Fibroblast of skin of scalp (primary cell): ENCODE measurements at places on chromosomes 4 and X.

DNA sequence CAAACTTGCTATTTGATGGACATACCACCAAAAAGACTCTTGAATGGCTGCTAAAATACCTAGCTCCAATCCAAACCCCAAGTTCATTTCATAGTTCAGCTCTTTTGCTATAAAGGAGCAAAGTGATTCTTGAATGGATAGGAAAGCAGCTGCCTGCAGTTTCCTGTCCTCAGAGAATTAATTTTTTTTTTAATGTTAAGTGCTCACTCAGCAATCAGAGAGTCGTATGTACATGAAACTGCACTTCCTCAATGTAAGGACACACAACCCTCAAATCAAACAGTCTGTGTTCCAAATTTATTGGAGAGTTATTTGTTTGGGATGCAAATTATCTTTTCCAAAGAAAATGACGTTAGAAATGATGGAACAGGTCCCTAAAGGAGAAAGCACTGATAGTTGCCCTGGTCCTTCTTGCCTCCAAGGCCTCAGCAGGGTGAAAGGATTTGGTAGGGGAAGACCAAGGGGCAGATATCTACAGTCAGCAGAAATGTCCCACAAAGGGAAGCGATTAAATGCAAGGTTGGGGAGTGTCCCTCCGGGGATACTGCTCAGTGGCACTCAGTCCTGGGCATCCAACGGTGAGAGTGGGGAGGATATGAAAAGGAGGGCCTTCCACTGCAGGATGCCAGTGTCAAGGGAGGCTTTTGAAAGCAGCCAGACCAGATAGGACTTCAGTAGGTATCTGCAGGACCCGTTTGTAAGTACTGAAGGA, 67.2 kb upstream of the RASGEF1B start:
- DNase-seq = no peak

DNA sequence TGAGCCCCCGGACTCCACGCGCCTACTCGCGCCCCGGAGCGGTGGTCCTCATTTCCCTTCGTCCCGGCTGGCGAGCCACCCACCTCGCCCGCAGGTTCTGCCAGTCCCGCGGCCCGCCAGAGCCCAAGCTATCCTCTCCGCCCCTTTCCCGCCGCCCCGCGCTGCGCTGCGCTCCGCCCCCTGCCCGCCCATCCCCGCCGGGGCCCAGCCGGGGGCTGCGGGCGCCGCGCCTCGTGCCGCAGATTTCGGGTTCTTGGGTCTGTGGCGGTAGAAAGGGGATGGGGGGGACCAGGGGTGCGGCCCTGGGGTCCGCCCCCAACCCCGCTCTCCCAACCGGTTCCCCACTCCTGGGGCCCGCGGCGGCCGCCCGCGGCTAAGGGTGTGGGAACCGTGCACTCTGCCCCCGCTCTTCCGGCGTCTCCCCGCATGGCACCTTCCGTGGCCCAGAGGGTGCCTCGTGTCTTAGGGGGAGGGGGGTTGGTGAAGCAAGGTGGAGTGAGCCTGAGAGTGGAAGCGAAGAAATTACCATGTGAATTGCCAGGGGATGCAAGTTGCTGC, 650.8 kb upstream of the DIPK2B start:
- DNase-seq = no peak

DNA sequence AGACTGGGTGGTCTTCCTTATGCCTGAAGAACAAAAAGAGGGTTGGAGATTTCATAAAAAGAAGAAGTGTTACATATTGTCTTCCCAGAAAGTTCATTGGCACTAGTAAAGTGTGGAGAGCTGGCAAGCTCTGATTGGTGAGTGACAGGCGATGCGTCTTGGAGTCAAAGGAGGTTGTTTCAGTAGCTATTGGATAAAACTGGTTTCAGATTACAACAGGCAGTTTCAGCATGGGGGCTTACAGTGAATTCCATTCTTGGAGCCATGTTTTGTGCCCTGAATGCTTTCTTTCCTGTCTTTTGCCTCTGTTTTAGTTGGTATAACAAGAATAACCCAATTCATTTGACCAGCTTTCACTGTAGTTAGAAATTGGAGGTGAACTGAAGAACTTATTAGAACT, 750.5 kb downstream of the ADGRL3 start:
- no peak for DNase-seq

GRCh38 chr4:145681518-145681917, 1.6 kb downstream of the C4orf51 start:
- no peak for DNase-seq

GRCh38 chr4:145216535-145216934, 36.1 kb upstream of the OTUD4 start:
- DNase-seq = peak; percentile 56

DNA sequence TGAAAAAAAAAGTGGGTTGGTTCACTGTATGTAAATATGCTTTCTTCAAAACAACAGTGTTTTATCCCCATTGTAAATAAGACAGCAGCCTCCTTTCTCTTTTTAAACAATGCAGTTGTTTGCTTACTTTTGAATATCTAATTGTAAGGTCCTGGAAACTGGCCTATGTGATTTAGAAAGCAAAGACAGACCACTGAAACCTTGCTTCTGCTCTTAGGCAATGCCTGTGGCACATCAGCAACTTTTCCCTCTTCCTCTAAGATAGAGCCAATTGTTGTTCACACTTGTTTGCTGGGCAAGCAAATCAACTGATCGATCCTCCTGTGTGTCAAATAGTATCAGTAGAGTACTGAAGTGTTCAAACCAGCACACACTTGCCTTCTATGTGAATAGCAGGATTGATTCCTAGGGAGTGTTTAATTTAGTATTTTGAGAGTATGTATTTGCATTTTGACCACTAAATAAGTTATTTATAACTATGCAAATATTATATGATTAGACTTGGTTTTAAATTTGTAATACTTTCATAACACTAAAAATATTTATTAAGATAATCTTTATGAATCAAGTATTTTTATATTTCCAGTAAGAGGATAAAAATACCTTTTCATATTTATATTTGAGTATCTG, 55.4 kb upstream of the GRPR start:
- DNase-seq = no peak

- no peak for DNase-seq
Observed at GRCh38 chr4:173518425-173519102, 11.5 kb downstream of the HAND2 start.

GRCh38 chr4:61549336-61549735, 349.2 kb downstream of the ADGRL3 start:
- peak; percentile 27 for DNase-seq

- DNase-seq = peak; percentile 93
Observed at GRCh38 chr4:126916626-126917140, 716.1 kb upstream of the INTU start.

- DNase-seq = peak; percentile 11
Observed at GRCh38 chr4:60611762-60612496, 588.2 kb upstream of the ADGRL3 start.

DNA sequence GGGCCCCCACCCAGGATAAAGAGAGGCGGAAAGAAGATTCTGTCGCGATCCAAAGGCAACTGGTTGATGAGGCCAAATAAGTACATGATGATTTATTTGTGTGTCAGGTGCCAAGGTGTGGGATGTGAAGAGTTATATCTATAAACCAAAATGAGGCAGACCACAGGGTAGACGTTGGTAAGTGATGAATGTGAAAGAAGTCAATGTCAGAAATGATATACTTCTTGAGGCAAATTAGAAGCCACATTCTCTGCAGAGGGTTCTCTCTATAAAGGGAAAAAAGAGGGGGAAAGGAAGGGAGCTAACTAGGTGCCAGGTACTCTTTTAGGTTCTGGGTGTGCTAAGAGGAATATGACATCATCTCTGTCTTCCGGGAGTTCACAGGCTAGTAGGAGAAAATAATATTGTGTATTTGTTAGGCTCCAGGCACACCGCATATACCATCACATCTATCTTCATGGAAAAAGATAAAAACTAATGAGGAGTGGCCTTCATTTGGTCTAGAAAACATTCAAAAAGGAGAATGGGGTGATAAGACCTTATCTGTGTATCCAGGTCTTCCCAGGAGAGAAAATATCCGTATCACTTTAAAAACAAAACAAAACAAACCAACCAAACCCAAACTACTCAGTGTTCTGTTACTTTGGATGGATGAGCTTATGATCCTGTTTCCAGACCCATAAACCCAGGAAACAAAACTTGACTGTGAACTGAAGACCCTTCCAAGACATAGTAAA, 4.8 kb upstream of the SH2D1A start:
- no peak for DNase-seq

DNA sequence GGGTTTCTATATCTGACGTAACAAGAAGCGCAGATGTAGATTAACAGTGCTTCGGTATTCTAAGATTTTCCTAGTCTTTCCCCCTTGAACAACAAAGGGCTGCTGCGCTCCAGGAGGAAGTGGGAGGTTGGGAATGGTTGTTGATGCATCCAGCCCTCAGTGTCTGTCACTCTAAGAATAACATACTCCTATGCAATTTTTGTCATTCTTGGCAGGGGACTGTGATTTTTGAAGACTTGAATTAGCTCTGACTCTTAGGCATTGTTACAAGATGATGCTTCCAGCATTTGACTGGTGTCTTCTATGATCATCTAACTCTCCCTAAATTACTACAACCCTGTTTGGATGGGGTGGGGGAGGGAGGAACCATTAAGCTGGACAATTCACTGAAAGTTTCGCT, 394.2 kb downstream of the ARHGAP24 start:
- peak; percentile 68 for DNase-seq

DNA sequence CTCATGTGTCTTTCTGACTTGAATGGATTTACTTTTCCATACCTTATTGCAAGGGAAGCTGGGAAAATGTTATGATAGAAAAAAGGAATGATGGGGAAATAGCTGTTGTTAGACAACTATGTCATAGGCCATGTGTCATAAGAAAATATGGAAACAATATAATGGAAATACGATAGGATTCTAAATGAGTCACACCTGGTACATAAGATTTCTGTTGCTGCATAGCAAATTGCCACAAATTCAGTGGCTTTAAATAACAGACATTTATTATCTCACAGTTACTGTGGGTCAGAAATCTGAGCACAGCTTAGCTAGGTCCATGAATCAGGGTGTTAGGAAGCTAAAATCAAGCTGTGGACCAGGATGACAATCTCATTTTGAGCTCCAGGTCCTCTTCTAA, 44.6 kb upstream of the ANKRD50 start:
- DNase-seq = peak; percentile 58

DNA sequence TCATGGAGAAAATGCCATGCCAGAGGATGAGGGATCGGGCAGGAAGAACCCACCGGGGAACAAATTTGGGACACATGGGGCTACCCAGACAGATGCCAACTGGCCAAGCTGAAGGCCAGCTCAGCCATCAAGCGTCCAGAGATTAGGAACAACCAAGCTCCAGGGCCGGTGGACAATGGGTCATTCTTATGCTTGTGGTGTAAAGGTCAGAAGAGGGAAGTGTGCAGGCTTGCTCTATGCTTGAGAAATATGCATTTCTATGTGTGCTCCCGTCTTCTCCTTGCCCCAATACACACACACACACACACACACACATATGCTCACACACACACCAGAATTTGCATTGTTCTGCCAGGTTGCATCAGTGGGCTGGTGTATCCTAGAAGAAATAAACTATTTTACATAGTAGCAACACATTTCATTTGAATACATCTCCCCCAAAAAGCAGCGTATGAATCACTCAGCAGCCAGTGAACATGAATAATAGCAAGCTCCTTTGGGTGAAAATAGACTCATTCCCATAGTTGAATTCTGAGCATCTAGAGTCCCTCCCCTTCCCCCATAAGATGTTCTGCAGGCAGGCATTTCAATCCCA, 201.9 kb upstream of the PPARGC1A start:
- DNase-seq = peak; percentile 28

DNA sequence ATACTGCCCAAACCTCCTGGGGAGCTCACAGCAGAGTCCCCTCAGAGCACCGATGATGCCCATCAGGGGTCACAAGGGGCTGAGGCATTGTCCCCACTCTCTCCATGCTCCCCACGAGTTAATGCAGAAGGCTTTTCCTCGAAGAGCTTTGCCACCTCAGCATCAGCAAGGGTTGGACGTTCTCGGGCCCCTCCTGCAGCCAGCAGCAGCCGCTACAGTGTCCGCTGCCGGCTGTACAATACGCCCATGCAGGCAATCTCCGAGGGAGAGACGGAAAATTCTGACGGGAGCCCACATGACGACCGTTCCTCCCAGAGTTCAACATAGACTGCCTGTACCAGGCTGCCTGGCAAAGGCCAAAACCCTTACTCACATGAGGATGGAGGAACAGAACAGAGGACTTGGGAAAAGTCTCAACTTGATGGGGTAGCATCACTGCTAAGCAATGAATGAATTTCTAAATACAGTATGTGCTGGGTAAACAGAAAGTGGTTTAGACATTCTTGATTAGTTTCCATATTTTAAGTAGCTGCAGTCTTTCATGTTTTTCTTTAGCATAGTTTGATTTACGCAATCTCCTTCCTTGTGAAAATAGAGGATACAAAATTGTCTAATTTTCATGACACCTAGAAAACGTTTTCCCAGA, 5.0 kb upstream of the SCML1 start:
- peak; percentile 66 for DNase-seq

- no peak for DNase-seq
Observed at GRCh38 chr4:112181358-112182000, 36.2 kb downstream of the FAM241A start.

GRCh38 chr4:135949931-135950330, 1582.4 kb downstream of the PCDH18 start:
- no peak for DNase-seq

- DNase-seq = no peak
Observed at GRCh38 chr4:25905371-25905770, 8.6 kb upstream of the SMIM20 start.

DNA sequence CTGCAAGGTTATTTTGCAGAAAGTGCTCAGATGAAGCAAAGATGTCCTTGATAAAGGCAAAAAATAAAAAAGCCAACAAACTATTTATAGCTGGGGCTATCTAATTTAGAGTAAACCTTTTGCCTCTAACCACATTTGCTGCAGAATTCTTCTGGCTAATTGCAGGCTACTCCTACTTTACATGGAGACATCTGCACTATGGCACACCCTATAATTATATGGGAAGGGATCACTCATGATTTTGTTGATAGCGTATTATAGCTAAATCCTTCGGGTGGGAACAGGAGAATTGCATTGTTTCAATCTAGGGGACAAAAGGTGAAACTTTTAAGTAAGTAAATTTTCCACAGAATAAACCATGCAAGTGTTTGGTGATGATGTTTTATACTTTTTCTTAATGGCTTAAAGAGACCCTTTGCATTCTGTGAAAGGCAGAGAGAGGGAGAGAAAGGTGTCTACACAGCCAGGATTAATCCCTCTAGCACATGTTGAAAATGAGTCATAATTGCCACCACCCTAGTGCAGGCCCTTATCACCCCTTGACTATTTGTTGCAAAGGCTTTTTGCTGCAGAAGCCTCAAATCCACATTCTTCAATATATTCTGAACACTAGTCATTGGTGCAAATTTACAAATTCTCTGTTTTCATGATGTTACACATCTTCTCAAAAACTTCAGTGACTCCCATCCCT, 221.3 kb upstream of the BMP3 start:
- DNase-seq = no peak

- peak; percentile 24 for DNase-seq
Observed at GRCh38 chr4:147924604-147925412, 192.9 kb downstream of the ARHGAP10 start.

GRCh38 chrX:40694802-40695201, 40.5 kb downstream of the MED14 start:
- no peak for DNase-seq

DNA sequence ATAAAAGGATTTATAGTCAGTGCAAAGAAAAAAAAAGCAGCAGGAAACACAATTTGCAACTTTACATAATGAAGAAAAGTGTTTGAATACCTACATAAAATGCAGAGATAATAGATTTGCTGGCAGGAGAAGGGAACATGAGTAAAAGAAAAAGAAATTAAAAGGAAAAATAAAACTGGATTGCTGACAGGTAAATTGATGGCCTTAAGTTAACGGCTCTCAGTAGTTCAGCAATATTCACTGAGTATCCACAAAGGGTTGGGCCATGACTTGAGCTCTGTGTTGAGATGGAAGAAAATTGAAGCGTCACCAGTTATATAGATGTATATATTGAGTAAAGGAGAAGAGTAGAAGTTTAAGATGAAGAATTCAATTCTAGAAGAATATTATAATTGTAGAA, 330.1 kb upstream of the VCX start:
- no peak for DNase-seq
